ENCODE measurements at places on chromosomes 2 and 18.
A peak's percentile ranks its signal among the peaks of the same experiment; 100 is the strongest.

DNA sequence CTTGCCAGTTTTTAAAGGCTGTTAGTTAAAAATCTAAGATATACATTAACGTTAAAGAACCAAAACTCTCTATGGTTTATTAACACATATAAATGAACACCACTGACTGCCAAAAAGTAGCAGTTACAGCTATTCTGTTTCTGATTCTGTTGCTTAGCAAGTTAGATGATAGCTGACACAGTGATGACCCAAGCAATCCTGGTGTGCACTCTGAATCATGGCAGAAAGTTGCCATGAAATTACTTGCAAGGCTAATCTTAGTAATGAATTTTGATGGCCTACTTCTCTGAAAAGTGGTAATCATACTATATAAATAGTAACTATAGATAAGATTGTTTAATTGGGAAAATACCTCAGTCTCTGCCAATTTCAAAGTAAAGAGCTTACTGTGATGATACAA lies 57.7 kb downstream of the ROCK2 start:
- no peak for DNase-seq

DNA sequence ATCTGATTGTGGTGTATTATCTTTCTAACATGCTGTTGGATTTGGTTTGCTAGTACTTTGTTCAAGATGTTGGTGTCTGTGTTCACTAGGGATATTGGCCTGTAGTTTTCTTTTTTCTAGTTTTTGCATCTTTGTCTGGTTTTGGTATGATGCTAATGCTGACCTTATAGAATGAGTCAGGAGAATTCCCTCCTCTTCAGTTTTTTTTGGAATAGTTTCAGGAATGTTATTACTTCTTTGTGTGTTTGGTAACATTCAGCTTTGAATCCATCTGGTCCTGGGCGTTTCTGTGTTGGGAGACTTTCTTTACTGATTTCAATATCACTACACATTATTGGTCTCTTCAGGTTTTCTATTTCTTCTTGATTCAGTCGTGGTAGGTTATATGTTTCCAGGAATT lies 124.2 kb upstream of the EPB41L5 start:
- DNase-seq = no peak

- no peak for DNase-seq
Observed at GRCh38 chr2:60745330-60745729, 10.7 kb upstream of the PAPOLG start.

DNA sequence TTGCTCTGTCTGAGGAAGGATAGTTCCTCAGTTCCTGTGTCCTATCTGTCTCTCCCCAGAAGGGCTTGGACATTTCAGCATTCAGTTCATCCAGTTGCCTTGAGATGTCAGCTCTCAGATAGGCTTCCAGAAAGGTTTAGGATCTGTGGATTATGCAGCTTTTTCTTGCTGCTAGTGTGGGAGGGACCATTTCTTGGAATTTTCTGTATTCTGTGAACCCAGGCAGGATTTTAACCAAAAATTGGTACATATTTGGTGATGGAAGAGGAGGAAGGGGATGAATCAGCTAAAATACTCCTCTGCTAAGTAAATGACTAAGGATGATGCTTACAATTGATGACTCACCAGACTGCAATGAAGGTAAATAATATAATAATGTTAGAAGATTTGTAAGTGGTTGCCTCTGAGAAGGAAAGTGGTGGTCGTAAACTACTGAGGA lies 58.6 kb upstream of the DOCK10 start:
- DNase-seq = no peak

DNA sequence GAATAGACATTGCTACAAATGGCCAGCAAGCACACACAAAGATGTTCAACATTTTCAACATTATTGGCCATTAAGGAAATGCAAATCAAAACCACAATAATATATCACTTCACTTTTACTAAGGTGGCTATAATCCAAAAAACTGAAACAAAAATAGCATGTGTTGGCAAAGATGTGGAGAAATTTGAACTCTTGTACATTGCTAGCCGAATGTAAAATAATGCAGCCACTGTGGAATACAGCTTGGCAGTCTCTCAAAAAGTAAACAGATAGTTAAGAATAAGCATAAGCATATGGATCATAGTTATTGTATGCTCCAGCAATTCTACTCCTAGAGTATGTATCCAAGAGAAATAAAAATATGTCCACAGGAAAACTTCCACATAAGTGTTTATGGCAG lies 192.5 kb downstream of the EN1 start:
- DNase-seq = no peak

GRCh38 chr2:95121407-95122196 lies at the start of gene MRPS5:
Gene MRPS5 (minus strand): TSS chr2:95121808. CDS start chr2:95121791, 17 bp downstream.
- DNase-seq = peak; percentile 89

- no peak for DNase-seq
Observed at GRCh38 chr18:9147440-9148202, 11.0 kb downstream of the ANKRD12 start.

GRCh38 chr2:45554742-45555140 lies 56.3 kb downstream of the SRBD1 start:
- DNase-seq = no peak

DNA sequence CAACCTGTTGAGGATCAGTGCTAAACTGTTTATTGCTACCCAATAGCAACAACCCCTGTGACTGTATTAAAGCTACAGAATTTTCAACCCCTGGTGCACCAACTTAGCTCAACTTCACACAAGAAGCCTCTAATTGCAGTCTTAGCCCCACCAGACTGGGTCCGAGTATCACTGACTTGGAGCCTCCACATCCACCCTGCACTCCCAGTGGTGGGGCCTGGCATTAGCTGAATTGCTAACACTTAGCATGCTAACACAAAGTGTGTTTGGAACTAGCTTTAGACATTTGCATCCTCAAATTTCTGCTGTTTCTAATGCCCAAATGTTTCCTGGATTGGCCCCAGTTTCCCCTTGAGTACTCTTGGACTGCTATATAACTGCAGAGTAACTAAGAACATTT lies 298.6 kb downstream of the AGPS start:
- DNase-seq = no peak

DNA sequence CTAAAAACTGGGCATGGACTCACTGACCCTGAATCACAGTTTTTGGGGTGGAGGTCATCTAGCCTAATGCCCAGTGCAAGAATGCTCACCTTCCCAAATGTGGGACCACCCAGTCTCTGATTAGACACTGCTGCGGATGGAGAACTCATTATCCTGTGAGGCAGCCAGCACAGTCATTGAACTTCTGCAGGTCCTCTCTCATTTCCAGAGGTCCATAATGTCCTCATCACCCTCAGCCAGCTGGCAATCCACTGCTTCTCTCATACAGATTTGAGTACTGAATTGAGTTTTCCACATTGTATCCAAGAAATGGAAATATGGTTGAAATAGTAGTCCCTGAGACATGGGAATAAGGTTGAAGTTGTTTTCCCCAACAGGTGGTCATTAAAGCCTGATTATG lies 5.0 kb upstream of the MYO5B start:
- DNase-seq = no peak

DNA sequence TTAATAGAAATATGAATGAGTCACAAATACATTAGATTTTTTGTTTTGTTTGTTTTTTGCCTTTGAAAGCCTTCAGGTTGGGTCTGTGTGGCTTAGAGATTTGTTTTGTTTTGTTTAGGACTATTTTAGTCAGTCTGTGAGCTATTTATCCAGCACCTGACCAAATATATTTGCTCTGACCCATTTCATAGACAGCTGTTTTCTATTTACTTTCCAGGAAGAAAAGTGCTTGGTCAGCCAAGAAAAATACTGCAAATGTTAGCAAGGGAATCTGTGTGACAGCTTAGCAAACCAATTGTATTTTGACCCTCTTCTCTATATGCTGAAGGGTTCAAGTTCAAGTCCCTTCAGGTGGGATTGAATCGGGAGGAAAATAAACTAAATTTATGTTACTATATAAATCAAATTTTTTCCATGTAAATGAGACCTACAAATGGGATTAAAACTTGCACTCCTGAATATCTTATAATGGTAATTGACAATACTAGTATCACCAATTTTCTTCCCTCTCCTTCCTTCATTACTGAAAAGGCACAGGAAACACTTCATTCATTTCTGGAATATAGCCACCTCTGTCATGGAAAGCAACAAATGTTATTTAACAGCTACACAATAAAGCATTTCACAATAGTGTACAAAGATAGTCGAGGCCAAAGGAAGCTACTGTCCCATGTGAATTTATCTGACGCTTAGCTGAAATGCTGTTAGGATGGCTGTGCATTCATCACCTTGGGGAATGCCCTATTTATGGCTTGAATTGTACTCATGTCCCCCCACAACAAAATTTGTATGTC lies 23.1 kb upstream of the KLF7 start:
- no peak for DNase-seq

GRCh38 chr18:23935804-23936203 lies 78.8 kb upstream of the TTC39C start:
- no peak for DNase-seq

- no peak for DNase-seq
Observed at GRCh38 chr18:23133860-23134779, 1.2 kb upstream of the CABLES1 start.

- DNase-seq = no peak
Observed at GRCh38 chr2:146228020-146228393, 1616.8 kb upstream of the ACVR2A start.

GRCh38 chr18:62183578-62184195 lies 3.2 kb downstream of the PIGN start:
- peak; percentile 17 for DNase-seq

GRCh38 chr2:138272524-138273195 lies 228.9 kb upstream of the SPOPL start:
- no peak for DNase-seq
